HEK293T (cell line): ENCODE measurements at places on chromosomes 1 and 21.

DNA sequence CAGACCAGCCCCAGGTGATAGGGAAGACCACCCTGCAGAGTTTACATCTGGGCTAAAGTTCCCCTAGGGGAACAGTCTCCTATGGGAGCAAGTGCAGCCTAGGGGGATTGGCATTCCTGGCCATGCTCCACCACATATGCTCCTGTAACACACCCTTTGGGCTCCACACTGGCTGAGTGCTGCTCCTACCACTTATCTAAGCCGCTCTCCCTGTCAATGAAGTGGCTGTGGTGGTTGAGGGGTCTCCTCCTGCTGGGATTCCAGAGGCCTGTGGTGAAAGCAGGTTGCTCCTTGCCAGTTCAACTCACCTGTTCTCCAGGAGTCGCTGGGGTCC lies 51.1 kb downstream of the COL24A1 start:
- DNase-seq, result no peak

- peak; percentile 75 for DNase-seq
These were observed 73.9 kb upstream of the VTCN1 start for GRCh38 chr1:117284399-117285215.

DNA sequence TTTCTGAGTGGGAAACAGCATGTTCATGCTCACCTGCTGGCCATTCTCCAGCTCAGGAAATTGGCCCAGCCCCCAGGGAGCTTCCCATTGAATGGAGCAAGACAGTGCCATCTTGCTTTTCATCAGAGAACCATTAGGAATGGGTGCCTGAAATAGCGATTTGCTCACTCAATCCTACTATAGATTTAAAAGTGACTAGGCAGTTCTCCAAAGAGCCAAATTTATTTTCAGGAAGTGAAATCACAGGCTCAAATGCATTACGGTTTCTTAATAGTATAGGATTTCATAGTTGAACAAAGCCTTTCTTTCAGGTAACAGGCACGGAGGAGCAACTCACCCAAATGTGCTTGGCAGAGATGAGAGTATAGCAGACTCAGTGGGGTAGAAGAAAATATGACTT lies 272.1 kb downstream of the GRIK1 start:
- no peak for DNase-seq

DNA sequence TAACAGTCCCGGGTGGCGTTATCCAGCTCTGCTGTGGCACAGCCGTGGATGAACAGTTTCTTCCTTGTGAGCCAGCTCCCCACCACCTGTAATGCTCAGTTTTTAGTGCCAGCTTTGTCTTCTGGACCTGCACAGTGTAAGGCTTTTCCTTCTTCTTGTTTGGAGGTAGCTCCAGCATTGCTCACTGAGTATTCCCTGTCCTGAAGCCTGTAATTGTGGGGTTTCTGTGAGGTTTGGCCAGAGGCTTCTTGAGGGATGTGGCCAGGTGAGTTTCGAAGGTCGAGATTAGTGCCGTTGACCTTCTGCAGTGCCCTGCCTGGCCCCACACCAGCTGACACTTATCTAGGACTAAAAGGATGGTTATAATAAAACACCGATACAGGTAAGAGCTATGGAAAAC lies 75.0 kb downstream of the PBX1 start:
- DNase-seq, result no peak
